ENCODE measurements at places on chromosomes 2 and 18.

DNA sequence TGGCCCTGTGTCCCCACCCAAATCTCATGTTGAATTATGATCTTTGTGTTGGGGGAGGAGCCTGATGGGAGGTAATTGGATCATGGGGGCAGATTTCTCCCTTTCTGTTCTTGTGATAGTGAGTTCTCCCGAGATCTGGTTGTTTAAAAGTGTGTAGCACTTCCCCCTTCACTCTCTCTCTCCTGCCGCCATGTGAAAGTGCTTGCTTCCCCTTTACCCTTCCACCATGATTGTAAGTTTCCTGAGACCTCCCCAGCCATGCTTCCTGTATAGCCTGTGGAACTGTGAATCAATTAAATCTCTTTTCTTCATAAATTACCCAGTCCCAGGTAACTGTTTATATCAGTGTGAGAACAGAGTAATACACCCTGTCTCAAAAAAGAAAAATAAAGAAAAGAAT, 25.5 kb downstream of the LRRFIP1 start:
- no peak for DNase-seq

GRCh38 chr2:166375736-166376487, at the start of gene SCN9A:
Gene SCN9A (minus strand): TSS chr2:166375944. CDS start chr2:166311756, 64,188 bp downstream.
- DNase-seq, result peak; percentile 51

- DNase-seq, result no peak
Observed at GRCh38 chr2:164164602-164165001, 428.8 kb upstream of the FIGN start.

GRCh38 chr2:150174971-150175421, 312.5 kb downstream of the RND3 start:
- no peak for DNase-seq

DNA sequence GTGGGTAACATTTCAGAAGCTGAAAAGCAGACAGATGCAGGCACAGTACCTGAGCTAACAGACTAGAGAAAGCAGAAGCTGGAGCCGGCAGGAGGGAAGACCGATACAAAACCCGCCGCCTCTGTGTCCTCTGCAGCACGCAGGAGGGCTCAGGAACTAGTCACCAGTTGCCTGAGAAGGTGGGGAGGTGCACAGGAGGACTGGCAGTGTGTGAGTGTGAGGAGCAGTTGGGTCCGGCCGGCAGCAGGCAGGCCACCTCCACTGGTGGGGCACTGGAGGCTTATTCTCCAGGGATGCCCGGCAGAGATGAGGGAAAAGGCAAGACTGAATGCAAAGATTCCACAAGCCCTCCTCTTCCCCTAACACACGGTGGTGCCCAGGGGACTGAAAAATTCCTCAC, 18.2 kb downstream of the ERCC3 start:
- no peak for DNase-seq

GRCh38 chr18:35526495-35527059, 28.8 kb upstream of the INO80C start:
- DNase-seq, result peak; percentile 69

- DNase-seq, result no peak
Observed at GRCh38 chr2:212488611-212489010, 50.0 kb downstream of the ERBB4 start.

DNA sequence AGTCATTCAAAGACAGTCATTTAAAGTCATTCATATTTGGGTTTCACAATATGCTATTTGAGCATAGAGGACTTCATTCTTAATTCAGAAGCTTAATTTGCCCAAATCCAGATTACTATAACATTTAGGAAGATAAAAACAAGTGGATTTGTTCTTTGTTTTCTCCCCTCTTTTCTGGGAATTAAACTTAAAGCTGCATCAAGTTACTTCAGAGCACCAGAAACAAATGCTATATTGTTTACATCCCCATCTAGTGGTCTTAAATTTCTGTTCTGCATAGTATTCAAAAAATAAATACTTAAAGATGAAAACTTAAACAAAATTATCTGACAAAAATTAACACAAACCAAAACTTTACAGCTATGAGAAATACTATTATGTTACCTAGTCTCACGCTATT, 34.7 kb upstream of the MARCHF7 start:
- DNase-seq, result no peak

- DNase-seq, result no peak
Observed at GRCh38 chr2:29881089-29881730, 40.2 kb downstream of the ALK start.

- no peak for DNase-seq
Observed at GRCh38 chr2:129831018-129831417, 148.4 kb upstream of the RAB6C start.

GRCh38 chr2:10215393-10215935, 87.2 kb upstream of the HPCAL1 start:
- peak; percentile 44 for DNase-seq

DNA sequence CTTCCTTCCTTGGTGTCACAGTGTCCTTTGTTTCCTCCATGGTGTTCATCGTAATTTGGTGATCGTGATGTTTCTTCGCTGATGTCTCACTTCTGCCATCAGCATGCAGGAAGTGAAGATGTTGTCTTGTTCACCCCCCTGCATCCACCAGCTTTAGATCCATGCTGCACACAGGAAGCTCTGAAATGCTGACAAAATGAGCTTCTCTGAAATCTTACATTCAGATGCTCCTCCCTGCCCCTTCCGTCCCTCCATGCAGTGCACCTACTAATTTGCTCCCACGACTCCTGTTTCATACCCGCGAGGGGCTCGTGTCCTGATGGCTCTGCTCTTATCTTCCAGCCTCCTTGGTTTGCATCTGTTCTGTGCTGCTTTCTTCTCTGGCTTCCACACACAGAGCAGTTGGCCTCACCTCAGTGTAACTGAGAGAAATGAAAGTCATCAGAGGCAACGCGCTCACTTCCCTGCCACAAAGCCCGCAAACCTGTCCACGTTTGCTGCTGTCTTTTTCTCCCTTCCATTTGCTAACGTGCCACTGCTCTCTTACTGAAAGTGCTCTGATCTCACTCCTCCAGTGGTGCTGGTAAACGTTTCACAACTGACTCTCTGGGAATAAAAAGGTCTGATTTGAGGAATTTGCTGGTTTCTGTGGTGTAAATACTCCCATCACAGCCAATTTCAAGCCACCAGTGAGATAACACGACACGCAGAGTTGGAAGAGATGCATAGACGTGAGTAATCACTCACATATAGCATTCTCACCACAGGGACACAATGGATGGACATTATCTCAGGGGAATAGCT, 41.0 kb upstream of the MGAT4A start:
- DNase-seq, result no peak

- no peak for DNase-seq
Observed at GRCh38 chr18:67143028-67143427, 373.5 kb downstream of the DSEL start.
